ENCODE measurements at places on chromosomes 5 and 9.
A peak's percentile ranks its signal among the peaks of the same experiment; 100 is the strongest.

DNA sequence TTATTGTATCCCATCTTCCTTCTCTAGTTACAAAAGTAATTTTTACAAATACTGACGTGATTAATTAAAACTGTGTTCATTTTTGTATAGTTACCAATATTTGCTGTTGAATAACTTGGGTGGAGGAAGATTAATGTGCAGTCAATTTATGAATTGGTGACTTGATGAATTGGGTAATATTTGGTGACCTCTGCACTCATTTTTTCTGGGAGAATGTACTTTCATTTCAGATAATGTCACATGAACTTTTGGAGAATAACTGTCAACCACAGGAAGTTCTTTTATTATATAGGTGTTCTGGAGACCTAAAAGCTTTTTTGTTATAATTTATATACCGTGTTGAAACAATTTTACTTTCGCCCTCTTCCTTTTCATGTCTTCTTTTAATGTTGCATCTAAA is 26.4 kb upstream of the FKTN start:
- no peak for DNase-seq

GRCh38 chr5:113123618-113124017 is 147.0 kb downstream of the DCP2 start:
- no peak for DNase-seq

GRCh38 chr5:54206580-54207229 is 103.7 kb downstream of the ARL15 start:
- no peak for DNase-seq

DNA sequence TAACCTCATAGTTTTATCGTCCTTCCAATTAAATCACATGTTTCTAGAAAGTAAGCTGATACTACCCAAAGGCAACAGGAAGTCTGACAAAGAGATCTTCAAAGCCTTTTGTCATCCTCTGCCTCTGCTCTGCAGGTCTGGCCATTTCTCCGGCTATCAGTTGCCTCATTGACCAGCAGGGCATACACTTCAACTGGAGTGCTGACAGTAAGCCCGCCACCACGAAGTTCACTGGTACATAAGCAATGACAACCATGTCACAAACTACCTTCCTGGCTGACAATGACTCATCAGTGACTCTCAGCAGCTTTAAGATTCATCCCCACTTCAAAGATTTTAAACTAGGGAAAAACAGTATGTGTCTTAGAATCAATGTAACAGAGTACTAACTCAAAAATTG is 20.6 kb downstream of the SPTLC1 start:
- peak; percentile 3 for DNase-seq

GRCh38 chr5:27472871-27473270 is 434.5 kb upstream of the CDH9 start:
- no peak for DNase-seq

GRCh38 chr5:6370580-6370979 is 7.8 kb downstream of the MED10 start:
- DNase-seq, result no peak

DNA sequence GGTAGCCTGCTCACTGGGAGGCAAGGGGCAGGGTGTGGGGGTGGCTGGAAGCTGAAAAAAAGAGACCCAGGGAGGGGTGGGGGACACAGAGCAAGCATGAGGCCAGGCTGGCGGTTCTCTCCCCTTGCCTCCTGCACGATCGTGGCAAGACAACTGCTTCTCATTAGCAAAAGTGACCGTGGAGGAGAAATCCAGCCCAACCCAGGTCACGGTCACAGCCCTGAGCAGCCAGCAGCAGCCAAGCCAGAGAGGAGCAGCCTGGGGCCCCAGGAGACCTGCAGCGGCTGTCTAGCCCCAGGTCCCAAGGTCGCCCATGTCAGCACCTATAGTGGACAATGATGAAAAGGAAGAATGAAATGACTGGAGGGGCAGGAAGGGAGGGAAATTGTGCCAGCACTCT is 89.1 kb downstream of the NRG2 start:
- DNase-seq, result no peak

DNA sequence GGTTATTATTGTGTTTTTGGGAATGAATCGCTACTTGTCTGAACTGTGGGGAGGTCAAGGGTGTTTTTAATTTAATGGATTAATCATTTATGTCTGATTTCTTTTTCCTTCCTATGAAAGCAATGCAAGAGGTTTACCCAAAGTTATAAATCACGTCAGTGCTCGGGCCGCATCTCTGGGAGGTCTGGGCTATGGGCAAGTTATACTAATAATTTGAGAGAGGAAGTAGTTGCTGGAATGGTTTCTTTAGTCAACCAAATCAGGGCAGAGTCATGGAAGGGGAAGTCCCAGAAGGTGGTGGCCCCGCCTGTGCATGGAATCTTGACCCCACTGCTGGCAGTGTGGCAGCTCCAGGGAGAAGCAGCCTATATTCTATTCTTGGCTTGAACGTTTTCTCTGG is 180.2 kb downstream of the HSPA4 start:
- peak; percentile 77 for DNase-seq

GRCh38 chr5:67548520-67549295 is 352.1 kb upstream of the CD180 start:
- DNase-seq, result no peak

DNA sequence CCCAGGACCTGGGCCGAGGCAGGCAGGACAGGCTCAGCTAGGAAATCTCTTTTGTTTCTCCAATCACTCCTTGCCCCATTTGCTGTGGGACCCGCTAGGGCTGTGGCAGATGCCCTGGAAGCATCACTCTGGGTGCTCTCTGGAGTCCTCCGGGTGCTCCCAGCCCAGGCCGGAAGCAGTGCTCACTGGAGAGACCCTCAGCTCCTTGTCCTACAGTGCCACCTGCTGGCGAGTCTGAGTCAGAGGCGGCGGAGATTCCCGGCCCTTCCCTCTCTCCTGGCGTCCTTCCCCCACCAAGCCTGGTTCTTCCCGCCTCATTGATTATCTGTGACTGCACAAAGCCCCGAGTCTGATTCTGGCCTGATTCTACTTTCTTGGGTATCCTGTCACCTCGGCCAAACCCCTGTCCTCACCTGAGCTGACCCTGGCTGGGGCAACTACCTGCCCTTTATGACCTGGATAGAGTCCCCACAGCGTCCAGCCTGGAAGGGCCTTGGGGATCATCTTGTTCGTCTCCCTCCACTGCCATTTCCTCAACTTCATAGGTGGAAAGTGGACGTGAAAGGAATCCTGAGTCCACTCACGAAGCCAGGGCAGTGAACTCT is 7.3 kb upstream of the BARHL1 start:
- peak; percentile 72 for DNase-seq
